ENCODE measurements at places on chromosomes 6 and 20. TPM values are rescaled to one million over a fixed set of nuclear protein-coding genes. Genes with fewer than 3 reads are reported as not detected.

DNA sequence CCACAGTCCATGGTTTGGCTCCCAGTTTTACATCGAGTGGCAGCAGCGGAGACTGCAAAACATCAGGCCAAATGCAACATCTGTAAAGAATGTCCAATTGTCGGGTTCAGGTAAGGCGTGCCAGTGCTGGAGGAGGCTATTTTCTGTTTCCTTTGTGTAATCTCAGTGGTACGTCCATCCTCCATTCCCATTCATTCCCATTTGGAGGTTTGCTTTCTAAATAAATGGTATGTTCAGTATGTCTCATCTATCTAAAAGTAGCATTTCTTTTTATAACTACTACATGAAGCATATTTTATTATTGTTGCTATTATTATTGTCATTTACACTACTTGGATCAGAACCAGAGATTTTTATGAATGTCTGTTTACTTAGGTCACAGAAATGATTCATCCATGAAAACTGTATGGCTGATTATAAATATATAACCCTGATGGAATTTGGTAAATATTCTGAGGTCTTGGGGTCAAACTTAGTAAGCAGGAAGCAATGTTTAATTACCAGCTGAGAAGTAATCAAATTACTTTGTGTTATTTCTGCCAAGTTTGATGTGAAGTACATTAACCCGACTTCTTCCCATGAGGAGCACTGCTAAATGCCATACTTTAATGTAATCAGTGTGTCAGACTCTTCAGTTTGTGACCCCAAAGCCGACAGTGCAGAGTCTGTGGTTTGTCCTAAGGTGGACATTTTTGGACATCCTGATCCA lies 512.9 kb downstream of the UTRN start:
- DNase-seq, result no peak

DNA sequence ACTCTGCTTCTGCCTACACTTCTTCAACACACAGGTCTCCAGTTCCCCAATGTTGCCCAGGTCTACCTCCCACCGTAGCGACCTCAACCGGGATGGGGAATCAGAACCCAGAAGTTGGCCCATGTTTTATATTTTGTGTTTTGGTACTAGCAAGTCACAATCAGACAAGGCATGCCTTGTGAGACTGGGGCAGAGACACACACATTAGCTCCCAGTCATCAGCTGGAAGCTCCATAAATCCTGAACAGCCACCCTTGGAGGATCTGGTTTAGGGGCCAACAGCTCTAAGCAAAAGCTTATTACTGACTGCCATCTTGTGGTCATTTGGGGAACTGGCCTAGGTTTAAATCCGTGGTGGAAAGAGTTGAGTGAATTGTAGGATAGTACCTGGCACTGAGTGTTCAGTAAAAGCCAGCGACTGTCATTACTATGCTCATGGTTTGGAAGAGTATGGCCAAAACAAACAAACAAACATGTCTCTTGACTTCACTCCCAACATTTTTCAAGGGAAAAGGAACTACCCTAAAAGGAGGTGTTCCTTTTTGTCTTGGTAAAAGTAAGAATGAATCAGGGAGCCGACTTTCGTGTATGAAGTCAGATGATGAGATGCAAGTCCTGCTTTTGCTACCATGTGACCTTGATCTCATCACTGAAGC lies 40.5 kb downstream of the PIM1 start:
- no peak for DNase-seq

PTK7 gene
- 2.7 TPM for total RNA-seq

GATA5 gene
- 1.0 TPM for total RNA-seq

CD83 gene
- 1.7 TPM for total RNA-seq

YWHAB gene
- total RNA-seq, result 118 TPM

DNA sequence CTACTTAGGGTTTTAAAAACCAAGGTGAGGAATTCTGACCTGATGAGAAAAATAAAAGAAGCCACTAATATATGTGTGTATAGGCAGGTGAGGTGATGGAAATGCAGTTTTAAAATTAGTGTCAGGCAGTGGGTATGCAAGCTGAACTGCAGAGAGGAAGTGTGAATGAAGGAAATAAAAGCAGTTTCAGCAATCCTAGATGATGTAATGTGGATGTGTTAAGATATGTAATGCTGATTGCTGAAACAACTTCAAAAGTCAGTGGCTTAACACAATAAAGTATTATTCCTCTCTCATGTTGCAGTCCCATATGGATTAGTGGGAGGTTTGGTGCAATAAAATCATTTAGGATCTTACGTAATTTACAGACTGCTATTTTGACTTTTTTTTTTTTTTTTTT lies 119.9 kb upstream of the ASCC3 start:
- no peak for DNase-seq

- DNase-seq, result no peak
These were observed 54.3 kb downstream of the ADGRF5 start for GRCh38 chr6:46867411-46867810.

CFAP206 gene
- not detected for total RNA-seq

TMC2 gene
- not detected for total RNA-seq

GRCh38 chr6:88725111-88725975 lies 238.1 kb downstream of the RNGTT start:
- no peak for DNase-seq

- DNase-seq, result no peak
These were observed 1.7 kb downstream of the CAP2 start for GRCh38 chr6:17395112-17395511.

- no peak for DNase-seq
These were observed 19.5 kb upstream of the TCP11 start for GRCh38 chr6:35160642-35161041.

GPR63 gene
- 1.8 TPM for total RNA-seq

DNA sequence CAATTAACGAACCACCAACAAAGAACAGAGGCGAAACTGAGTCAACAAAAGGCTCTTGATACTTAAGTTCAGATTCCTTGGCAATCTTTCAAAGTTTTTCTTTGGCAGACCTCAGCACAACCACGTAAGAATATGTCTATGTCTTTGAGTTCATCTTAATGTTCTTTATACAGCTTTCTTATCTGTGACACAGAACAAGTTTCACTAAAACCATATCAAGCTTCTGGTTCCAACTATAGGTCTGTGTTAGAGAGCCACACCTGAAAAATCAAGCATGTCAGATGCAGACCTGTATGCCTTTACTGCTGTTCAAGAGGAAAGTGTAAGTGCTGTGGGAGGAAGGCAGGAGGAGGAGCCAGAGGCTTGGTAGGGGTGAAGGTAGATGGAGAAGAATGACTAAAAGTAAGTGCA lies 271.3 kb downstream of the KHDC1L start:
- no peak for DNase-seq

- DNase-seq, result no peak
These were observed 64.0 kb upstream of the PTGIS start for GRCh38 chr20:49631856-49632418.

- DNase-seq, result no peak
These were observed 1.1 kb downstream of the HFE start for GRCh38 chr6:26088344-26088743.

DNA sequence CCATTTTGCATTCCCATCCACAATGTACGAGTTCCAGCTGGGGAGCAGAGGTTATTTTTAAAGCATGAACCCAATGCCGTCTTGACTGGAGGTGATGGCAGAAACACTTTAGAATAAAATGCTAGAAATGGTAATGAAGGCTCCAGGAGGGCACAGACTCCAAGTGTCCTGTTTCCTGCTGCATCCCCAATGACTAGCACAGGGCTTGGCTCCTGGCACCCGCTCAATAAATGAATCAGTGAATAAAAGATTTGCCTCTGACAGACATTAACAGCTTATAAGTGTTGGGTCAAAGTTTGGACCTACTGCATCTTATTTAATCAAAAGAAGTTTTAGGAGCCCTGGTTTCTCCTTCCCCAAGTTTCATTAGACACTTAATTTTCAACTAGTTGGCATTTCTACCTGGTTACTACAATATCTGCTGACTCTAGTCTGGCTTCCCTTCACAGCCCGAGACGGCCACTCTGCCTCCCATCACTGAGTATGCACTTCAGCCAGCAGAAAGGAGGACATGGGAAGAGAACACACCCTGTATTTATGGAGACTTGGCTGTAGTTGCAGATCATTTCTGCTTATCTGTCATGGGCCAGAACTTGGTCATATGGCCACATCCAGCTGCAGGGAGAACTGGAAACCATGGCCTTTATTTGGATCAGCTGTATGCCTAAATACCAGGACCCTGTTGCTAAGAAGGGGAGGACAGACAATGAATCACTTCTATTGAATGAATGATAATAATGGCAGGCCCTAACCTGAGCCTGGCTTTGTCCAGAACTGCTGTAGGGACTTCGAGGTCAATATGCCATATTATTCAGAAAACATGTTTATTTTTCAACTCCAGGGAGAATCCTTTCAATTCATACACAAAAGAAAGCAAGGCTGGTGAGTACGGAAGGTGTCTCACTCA lies 63.1 kb downstream of the TTI1 start:
- DNase-seq, result no peak

SS18L1 gene
- total RNA-seq, result 8.0 TPM

HLA-DMB gene
- total RNA-seq, result 7.9 TPM

GRCh38 chr6:43235841-43236240 lies 6.6 kb upstream of the DNPH1 start:
- no peak for DNase-seq

DNA sequence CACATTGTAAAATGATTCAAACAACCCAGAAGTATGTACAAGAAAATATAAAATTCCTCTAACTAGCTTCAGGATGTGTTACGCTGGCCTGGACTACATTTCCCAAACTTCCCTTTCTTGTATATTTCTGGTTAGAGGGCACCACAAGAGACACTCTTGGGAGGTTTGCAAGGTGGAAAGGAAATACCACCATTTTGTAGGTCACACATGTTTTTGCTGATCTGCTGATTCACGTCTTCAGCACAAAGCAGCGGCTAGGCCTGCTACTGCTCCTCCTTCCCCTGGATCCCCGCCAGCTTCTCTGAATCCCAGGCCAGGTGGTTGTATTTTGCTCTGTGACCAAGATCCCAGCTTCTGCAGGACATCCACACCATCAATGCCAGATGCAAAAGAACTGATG lies 104.2 kb downstream of the AGPAT4 start:
- DNase-seq, result no peak

DNA sequence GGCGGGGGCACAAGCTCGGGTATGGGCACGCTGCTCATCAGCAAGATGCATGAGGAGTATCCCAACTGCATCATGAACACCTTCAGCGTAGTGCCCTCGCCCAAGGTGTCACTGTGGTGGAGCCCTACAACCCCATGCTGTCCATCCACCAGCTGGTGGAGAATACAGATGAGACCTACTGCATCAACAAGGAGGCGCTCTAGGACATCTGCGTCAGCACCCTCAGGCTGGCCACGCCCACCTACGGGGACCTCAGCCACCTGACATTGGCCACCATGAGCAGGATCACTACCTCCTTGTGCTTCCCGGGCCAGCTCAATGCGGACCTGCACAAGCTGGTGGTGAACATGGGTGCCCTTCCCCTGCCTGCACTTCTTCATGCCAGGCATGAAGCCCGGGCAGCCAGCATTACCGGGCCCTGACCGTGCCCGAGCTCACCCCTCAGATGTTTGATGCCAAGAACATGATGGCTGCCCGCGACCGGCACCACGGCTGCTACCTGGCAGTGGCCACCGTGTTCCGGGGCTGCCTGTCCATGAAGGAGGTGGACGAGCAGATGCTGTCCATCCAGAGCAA lies 12.8 kb downstream of the GABRR2 start:
- DNase-seq, result no peak

- no peak for DNase-seq
These were observed 2.4 kb downstream of the TCF21 start for GRCh38 chr6:133891149-133891926.

- DNase-seq, result no peak
These were observed 111.4 kb upstream of the ARMC2 start for GRCh38 chr6:108736832-108737231.

GRCh38 chr6:4270776-4271175 lies 135.4 kb upstream of the ECI2 start:
- no peak for DNase-seq

TCF21 gene
- total RNA-seq, result 2.0 TPM

DNA sequence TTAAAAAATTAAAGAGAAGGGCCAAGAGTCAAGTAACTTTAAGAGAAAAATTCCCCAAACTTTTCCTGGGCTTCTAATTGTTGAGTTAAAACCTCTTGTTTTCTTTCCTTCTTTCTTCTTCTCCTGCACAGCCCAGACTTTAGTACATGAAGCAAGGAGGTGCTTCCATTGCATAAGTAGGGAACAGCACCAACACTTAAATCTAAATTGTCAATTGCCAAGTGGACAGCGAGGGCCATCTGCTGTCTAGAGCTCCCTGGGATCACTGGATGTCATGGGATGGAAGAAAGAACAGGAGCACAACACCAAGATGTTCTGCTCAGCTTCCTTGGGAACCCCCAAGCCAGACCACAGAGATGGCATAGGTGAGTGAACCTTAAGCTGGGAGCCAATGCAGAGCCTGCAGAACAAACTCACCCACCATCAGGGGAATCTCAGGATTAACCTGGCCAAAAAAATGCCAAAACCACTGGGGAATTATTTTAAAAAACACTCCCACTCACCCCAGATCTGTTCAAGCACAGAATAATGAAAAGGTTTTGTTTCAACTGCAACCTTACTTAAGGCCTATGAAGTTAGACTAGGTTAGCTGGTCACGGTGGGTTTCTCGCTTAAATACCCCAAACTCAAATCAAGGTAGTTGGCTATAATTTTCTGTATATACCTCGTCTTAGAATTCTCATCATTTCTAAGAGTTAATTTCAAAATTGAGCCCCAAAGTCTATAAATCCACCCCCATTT lies 67.8 kb downstream of the TNFRSF21 start:
- no peak for DNase-seq

LINC00237 gene
- not detected for total RNA-seq

GRCh38 chr20:63969838-63970713 lies at the start of gene ZNF512B:
Gene ZNF512B, minus strand, starts transcription at chr20:63969930. Its CDS starts 1,980 bp downstream, at chr20:63967950.
- no peak for DNase-seq

C2 gene
- total RNA-seq, result 5.1 TPM

DNA sequence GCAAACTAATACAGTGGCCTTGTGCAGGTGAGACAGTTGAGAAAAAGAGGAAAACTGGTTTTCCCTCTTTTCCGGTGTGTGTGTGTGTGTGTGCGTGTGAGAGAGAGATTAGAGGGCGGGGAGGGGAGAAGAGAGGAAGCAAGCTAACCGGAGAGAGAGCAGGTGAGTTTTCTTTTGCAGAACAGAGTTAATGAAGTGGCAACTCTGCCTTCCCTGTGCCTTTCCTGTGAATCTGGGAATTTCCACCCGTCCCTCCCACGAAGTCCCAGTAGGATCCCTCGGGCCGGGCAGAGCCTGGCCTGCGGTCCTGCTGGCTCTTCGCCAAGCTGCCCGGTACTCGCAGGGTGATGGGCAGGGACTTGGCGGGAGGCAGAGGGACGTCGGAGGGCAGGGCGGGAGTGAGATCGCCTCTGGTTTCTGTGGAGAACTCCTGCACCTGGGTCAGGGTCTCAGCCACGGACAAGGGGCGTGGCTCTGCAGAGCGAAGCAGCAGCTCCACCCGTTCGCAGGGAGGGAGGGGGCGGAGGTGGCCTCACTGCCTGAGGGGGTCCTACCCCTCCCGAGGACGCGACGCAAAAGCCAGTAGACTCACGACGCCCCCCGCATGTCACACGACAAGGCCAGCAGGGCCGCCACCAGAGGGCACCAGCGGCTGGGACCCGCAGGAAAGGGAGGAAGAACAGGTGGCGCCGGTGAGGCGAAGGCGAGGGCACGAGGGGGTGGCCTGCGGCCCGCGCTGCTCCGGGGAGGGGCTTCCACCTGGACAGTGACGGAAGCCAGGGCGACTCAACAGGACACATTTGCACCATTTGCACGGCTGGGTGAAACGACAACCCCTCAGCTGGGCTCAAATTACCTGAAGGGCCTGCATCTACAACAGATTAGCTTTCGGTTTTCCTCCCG lies 51.2 kb upstream of the RNF182 start:
- DNase-seq, result peak; percentile 83

Measured in cardiac septum (tissue), 1 donor.